ENCODE measurements at places on chromosomes 12 and 14. TPM values are rescaled to one million over a fixed set of nuclear protein-coding genes. Genes with fewer than 3 reads are reported as not detected.

DNA sequence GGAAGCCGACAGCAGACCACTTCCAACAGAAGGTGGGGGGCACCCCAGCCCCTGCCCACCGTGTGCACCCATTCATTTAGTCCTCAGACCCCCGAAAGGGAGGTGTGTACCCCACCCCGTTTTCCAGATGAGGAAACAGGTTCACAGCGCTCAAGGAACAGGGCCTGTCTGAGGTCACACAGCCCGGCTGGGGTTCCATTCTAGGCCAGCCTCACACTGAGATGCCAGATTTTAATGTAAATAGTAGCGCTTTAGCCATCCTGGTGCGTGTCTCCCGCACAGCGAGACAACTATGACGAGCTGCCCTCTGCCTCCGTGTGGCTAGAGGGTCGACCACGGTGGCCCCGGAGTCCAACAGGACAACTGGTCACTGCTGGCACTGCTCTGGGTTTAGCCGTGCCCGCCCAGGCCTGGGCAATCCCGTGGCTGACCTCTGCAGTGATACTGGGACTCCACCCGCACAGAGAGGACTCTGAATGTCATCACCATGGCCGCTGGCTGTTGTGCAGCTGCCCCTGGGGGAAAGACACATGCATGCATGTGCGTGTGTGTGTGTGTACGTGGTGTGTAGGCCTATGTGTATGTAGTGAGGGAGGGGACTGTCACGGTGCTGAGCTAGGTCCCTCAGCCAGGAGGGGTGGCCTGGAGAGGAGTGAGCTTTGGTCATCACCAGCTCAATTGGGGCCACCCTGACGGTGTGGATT lies 31.6 kb downstream of the BEGAIN start:
- DNase-seq, result no peak

- no peak for DNase-seq
These were observed 651.9 kb downstream of the RERGL start for GRCh38 chr12:17438141-17438540.

DNA sequence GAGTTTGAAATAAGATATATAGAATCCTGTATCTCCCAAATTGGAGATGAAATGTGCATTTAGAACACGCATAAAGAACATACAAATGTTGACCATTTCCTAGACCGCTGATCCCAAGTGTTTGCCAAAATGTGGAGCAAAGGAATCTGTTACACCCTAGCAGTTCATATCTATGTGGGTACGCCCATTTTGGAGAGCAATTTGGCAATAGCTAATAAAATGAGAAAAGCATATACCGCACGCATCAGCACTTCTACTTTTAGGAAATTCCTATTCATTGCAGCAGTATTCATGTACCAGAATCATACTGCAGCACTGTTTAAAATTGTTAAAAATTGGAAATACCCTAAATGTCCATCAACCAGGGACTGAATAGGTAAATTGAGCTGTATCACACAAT lies 937.8 kb downstream of the BCL11B start:
- DNase-seq, result no peak

DNA sequence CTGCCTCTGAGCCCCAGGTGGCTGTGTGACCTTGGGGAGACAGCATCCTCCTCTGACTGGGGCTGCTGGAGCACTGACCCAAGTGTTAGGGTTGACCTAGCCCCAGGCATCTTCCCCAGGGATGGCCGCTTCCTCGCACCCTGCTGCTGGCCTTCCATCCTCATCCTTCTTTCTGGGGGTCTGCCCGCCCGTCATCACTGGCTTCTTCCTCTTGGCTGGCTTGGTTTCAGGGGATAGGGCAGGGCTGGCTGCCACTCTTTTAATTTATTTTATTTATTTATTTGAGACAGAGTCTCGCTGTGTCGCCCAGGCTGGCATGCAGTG lies 3.5 kb downstream of the TEDC1 start:
- no peak for DNase-seq

DNA sequence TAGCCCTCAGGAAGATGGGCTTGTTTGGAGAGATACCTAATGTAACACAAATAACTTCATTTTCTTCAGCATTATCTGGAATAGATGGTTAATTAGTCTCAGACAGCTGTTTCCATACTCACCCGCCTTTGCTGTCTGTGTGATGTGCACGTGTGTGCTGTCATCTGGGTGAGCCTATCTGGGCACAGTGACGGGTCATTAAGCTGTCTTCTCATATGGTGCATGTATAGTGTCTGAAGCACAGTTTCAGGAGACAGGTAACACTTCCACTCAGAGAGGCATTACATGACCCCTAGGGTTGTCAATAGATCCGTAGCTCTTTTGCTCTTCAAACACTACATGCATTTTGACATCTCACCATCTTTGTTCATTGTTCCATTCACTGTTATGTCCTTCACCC lies 493.3 kb downstream of the APAF1 start:
- DNase-seq, result peak; percentile 64

GRCh38 chr12:121400332-121401139 lies 618 bp downstream of the RNF34 start:
- peak; percentile 80 for DNase-seq

GRCh38 chr12:65495233-65495632 lies 216.8 kb downstream of the MSRB3 start:
- no peak for DNase-seq

GRCh38 chr12:69570000-69570516 lies 15.2 kb upstream of the CCT2 start:
- no peak for DNase-seq

- DNase-seq, result no peak
These were observed 171.5 kb upstream of the PRICKLE1 start for GRCh38 chr12:42761086-42761485.

DNA sequence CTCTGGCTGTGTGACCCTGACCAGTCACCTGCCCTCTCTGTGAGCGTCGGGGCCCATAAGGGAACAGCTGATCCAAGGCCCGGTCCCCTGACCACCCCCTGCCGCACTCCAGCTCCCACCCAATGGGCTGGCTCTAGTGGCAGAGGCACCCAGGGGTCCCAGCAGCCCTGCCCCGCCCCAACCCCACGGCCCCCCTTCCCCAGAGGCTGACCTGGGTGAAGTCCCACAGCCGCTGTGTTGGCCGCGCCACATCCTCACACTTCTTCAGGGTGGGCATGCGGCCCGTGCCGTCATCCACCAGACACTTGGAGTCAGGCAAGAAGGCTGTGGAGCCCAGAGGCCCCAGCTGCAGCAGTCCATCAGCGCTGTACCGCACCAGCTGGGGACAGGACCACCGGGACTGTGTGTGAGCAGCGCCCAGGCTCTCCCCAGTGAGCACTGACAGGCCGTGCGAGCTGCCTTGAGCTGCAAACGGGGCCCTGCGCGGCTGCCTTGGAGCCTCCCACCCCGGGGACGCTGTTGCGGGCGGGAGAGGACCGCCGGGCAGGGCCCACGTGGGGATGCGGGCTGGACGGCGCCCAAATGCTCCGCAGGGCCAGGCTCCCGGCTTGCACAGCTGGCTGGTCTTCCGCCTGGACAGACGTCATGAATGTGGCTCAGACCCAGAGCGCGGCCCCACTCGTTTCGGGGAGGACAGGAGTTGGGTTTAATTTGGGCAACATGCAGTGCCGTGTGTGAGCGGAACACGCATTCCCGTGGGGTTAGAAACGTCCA lies 53.5 kb downstream of the NOC4L start:
- DNase-seq, result no peak

GRCh38 chr12:29030006-29030405 lies 119.1 kb upstream of the FAR2 start:
- DNase-seq, result no peak

DNA sequence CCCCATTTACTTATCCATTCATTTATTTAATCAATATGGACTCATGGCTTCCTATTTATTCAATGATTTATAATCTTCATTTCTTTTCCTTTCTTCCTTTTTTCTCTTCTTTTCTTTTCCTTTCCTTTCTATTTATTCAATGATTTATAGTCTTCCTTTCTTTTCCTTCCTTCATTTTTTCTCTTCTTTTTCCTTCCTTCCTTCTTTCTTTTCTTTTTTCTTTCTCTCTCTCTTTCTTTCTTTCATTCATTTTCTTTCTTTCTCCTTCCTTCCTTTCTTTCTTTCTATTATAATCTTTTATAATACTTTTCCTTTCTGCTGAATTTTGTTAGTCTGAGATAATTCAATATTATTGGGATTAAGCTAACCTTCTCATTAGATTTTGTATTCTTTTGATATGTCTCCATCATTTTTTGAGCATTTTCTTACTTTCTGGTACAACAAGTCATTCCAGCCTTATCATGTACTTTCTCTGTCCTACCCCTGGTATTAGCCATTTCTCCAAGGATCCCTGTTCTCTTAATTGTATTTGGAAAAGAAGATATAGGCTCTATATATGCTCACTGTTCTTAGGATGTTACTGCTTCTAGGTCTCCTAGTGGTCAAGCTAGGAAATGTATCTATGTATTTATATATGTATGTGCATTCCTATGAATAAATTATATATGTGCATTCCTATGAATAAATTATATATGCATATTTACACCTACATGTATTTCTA lies 12.1 kb downstream of the LACRT start:
- DNase-seq, result no peak

- DNase-seq, result no peak
These were observed 56.1 kb upstream of the VASH1 start for GRCh38 chr14:76705214-76705613.

DNA sequence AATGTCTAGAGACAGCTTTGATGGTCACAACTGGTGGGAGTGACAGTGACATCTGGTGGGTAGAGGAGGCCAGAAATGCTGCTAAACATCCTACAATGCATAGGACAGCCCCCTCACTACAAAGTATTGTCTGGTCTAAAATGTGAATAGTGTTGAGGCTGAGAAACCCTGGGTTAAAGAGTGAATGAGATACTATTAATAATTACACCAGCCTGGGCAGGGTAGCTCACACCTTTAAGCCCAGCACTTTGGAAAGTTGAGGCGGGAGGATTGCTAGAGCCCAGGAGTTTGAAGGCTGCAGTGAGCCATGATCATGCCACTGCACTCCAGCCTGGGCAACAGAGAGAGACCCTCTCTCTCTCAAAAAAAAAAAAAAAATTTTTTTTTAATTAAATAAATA lies 11.1 kb downstream of the SVOP start:
- DNase-seq, result peak; percentile 34

- no peak for DNase-seq
These were observed 61.0 kb upstream of the ZDHHC17 start for GRCh38 chr12:76702946-76703345.

DNA sequence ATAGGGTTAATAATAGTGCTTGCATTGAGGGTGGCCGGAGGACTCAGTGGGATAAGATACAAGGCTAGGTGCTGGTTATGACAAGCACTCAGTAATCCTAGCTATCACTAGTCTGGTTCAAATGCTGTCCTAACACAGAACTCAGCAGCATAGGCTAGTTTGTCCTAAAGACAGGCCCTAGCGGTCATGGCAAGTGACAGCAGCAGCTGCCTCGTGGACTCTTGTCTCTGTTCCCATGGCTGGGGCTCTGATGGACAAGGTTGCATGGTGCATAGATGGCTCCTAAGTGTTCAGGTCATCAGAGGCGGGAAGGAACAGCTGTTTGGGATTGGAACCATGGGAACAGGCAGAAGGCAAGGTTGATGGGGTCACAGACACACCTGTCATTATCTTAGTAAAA lies 42.4 kb upstream of the IGF1 start:
- no peak for DNase-seq

DNA sequence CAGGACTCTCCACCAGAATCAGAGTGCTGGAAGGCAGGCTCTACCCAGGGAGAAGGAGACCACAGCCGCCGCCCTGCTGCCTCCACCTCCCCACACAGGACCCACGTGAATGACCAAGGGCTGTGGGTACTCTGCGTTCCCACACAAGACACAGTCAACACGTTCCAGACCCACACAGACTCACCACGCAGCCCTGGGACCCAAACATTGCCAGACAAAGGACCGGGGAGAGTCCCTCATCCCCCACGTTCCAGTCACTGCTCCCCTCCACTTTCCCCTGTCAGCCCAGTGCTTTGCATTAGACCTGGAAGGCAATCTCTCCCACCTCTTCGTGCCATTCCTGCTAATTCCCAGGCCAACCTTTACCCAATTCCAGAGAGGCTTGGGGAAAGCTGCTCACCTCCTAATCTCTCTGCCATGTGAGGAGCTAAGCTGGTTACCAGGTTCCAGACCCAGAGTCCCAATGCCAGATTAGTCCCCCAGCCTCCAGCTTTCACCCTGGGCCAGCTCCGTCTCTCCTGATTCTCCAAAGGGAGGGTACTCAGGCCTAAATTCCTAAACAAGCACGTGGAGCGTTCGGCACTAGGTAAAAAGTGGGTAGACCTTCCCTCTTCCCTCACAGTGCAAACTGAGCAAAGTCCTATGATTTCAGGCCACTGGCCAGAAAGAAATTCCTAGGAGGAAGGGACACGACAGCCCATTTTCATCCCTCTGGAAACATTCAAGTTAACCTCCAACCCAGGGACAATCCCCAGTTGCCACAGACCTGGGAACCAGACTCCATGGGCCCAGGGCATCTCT lies 4.9 kb downstream of the SLC6A13 start:
- no peak for DNase-seq

DNA sequence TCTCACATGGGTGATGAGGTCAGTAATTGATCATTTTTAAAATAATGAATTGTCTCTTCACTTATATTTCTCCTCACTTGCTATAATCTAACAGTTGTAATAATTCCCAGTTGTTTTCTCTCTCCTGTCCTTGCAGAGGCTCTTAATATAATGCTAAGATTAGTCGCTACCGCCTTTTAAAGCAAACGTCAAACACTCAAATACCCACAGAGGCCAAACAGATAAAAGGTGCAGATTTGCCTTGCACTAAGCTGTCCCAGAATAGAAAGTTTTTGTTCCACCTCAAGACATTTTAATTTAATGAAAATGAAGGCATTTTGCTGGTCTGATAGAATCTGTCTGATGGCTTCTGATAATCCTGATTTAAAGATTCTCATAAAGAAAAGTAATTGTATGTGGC lies 159.0 kb downstream of the KICS2 start:
- no peak for DNase-seq

DNA sequence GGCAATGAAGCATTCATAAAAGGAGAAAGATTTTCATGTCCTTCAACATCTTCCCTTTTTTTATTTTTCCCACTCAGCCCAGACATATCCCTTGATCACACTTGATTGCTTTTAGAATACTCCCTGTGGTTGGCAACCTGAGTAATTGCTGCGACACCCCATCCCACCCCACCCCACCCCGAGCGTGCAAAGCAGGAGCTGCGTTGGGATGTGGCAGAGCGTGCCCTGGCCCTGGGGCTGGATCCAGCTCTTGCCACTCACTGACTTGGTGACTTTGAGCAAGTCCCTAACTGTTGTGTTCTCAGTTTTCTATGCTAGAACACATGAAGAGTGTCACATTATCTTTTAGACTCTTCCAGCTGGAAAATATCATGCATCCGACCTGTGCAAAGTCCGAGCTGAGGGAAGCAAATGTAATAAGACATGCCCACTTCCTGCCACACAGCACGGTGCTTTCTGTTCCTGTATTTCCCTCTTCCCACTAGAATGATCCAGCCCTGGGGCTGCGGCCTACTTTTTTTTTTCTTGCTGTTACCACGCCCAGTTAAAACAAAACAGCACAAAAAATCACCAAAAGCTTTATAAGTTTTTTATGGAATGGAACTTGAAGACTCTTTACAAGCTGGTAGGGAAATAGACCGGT lies 4.0 kb downstream of the ASCL4 start:
- no peak for DNase-seq

The GALNT9 gene
- total RNA-seq, result 20.7 TPM

The TEAD4 gene
- 40.9 TPM for total RNA-seq

The MYO1H gene
- total RNA-seq, result not detected

The GLIPR1L1 gene
- total RNA-seq, result not detected

The GPRC5D gene
- 0.25 TPM for total RNA-seq

The SLCO1A2 gene
- 0.31 TPM for total RNA-seq

The LMNTD1 gene
- total RNA-seq, result not detected

The TEX52 gene
- total RNA-seq, result not detected

The EXOC3L4 gene
- total RNA-seq, result 11.6 TPM
